ENCODE measurements at places on chromosomes 13 and 19.

GRCh38 chr13:113876346-113877148 lies 12.7 kb upstream of the GAS6 start:
- DNase-seq, result no peak

DNA sequence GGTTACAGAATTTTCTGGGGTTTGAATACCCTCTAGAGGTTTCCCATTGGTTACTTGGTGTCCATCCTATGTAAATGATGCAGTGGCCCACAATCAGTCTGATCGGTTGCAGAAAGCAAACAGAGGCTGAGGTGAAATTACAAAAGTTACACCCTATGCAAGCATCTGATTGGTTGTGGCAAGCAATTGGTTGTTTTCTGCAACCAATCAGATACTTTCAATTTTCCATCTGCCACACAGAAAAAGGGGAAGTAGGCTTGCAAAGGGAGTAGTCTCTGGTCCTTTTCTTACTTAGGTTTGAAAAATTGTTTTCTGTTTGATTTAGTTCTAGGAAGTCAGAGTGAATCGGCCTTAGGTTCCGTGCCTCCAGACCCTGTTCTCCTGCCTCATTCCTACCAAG lies 93.1 kb downstream of the WTIP start:
- DNase-seq, result no peak

- no peak for DNase-seq
Observed at GRCh38 chr13:100798739-100799361, 124.3 kb upstream of the TMTC4 start.

DNA sequence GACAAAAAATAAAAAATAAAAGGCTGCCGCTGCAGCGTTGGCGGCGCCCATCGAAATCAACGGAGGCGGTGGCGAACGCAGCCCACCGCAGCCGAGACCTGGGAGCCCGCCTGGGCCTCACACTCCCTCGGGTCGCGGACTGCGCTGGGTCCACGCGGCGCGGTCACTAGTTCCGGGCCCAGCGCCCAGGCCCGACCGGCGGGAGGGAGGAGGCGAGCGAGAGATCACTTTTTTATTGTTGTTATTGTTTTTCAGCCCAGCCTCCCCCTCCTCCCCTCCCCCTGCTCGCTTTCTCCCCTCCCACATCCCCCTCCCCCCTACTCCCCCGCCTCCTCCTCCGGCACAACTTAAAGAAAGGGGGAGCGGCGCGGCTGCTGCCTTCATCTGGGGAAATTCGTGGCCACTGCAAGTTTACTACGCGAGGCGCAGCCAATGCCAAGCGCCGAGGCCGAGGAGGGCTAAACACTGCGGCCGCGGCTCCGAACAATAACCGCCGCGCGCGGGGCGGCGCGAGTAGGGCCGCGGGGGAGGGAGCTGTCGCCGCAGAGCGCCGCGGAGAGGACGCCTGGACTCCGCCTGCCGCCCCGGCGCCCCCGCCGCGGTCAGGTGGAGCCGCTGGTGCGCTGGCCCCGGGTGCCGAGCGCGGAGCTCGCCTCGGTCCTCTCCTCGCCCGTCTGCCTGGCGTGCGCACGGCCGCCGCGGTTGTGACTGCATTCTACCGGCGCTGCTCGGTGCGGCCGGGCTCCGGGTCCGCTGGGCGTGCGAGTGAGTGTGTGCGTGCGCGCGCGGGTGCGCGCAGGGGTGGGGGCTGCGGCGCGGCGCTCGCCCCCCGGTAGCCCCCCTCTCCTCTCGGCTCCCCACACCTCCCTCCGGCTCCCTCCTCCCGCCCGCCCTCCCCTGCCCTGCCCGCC lies 505 bp upstream of the ZIC2 start:
- DNase-seq, result no peak

- no peak for DNase-seq
Observed at GRCh38 chr13:44394658-44395057, 21.0 kb downstream of the SERP2 start.

GRCh38 chr19:47623151-47623920 lies 14.4 kb downstream of the BICRA start:
- no peak for DNase-seq

DNA sequence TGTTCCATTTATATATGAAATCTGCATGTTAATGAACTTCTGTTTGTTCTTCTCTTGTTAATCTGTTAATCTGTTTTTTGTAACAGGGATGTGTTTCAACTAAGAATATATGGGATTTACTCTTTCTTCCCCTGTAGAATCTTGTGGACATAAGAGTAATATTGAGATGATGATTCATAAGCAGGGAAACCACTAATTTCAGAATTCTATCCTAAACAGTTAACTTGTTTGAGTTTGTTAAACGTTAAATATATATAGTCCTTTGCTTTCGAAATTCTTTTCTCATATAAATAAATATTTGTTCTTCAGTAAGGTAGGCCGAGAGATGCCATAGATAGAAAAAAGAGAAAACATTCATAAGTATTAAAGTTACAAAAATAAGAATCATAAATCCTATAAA lies 1052.2 kb upstream of the SPRY2 start:
- no peak for DNase-seq

DNA sequence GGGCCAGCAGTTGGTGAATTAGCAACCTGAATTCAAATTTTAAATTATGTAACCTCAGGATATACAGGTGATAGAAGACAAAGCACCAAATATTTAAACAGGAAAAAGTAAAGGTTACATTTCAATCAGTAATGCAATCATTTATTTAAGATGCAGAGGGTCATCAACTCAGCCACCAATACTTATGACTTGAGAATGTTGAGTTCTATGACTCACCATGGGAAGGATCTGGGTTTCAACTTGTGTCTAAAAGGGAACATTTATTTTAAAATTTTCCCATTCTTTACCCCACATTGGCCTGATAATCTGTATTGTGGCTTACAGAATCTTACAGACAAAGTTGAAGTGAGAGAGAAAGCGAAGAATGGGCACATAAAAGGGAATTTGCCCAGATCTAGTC lies 418.0 kb downstream of the NDFIP2 start:
- DNase-seq, result no peak

DNA sequence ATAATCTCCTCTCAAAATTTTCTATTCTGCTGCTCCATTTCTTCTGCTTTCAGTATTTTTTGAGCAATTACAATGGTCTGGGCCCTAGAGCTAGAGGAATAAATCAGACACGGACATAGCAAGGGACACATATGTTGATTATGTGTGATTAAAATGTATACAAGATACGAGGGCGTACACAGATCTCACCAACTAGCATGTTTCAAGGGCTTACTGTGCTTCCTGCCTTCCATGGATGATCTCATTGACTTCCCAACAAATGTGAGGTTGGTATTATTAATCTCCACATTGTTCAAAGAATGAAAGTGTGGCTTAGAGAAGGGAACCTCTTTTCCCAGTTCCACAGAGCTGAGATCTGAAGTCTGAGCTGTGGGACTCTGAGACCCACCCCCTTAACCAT lies 9.1 kb downstream of the PLD3 start:
- DNase-seq, result no peak

GRCh38 chr13:101868585-101869469 lies 416.4 kb downstream of the ITGBL1 start:
- no peak for DNase-seq

- no peak for DNase-seq
Observed at GRCh38 chr19:16949496-16950023, 60.8 kb downstream of the F2RL3 start.

Measured in activated CD8-positive, alpha-beta memory T cell treated with anti-CD3 and anti-CD28 coated beads for 1 hour (primary cell).